ENCODE measurements at places on chromosomes 2 and 18.

- DNase-seq, result peak; percentile 45
Observed at GRCh38 chr2:189751080-189751658, 11.4 kb downstream of the OSGEPL1 start.

DNA sequence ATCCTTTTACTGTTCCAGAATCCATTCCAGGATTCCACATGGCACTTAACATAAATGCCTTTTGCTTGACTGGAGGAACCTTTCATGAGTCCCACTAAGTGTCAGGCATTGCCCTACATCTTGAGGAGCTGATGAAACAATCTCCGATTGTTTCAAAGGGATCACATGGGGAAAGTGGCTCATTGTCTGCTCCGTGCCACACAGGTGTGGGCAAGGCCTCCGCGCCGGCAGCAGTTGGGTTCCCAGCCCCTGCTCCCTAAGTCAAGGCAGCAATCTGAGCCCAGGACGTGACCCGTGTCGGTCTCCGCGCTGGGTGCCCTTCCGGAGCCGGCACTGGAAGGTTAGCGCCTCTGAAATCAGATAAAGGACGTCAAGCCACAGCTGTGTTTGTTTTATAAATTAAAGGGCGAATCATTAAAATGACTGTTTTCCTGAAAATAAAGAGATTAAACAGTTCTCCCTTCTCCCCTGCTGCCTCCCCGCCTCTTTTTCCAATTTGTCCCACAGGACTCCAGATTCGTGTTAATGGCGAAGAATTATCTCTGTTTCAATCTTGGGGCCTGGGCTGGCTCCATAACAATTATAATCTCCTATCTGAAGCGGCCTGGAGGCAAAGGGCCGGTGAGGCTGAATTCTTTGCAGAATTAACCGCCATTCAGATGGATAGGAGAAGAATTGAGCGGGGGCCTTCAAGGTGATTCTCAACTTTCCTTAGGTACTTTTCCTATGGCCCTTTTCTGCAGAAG lies 84.3 kb upstream of the FZD7 start:
- DNase-seq, result no peak

DNA sequence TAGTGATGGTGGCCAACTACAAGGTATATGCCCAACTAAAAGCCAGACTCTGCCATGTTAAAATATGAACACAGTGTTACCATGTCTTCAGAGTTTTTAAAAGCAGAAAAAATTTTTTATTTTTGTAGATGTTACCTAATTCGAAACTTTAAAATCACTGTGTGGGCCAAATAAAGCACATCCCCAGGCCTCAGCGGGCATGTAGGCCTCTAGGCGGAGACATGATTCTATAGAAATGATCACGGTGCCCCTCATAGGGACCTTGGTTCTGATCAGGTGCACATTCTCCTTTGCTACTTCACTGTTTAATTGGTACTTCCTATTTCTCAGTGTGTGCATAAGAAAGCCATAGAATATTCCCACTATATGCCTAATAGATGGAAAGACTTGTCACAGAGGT lies 349.2 kb downstream of the XIRP2 start:
- no peak for DNase-seq

DNA sequence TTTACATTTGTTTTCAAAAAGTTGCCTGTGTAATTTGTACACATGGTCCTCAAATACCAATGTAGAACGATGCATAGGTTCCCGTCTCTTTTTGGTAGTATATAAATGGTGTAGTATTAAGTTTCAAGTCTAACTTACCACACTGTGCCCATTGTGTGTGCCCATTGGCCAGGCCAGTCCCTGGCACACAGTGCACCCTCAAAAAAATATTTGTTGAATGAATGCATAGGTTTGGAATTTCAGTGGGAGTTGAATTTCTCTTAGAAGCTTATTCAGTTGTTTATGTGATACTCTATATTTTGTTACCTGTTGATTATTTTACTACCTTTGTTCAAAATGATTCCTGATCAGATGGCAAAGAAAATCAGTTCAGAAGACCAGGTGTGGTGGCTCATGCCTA lies 30.1 kb downstream of the IDH1 start:
- DNase-seq, result peak; percentile 24

GRCh38 chr2:33215299-33215698 lies 261.1 kb upstream of the RASGRP3 start:
- peak; percentile 81 for DNase-seq
